HS-5 (cell line): ENCODE measurements at places on chromosomes 12 and 14.

GRCh38 chr12:13981990-13982389 lies 588 bp upstream of the GRIN2B start:
- no peak for DNase-seq

DNA sequence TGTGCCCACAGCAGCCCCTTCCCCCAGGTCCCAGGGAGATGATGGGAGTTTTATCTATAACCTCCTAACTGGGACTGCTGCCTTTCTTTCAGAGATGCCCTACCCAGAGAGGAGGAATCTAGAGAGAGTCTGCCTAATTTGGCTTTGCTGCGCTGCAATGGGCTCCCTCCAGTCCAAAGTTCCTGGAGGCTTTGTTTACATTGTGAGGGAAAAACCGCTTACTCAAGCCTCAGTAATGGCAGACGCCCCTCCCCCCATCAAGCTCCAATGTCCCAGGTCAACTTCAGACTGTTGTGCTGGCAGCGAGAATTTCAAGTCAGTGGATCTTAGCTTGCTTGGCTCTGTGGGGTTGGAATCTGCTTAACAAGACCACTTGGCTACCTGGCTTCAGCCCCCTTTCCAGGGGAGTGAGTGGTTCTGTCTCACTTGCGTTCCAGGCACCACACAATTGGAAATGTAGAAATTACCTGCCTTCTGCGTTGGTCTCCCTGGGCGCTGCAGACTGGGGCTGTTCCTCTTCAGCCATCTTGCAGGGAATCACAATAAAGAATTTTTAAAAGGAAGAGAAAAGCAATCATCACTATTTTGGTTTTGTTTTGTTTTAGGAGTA lies 262.5 kb downstream of the FOXG1 start:
- DNase-seq: no peak

GRCh38 chr12:83005534-83006197 lies 319.0 kb downstream of the TMTC2 start:
- no peak for DNase-seq

- no peak for DNase-seq
These were observed 313.5 kb upstream of the KITLG start for GRCh38 chr12:88893801-88894200.

DNA sequence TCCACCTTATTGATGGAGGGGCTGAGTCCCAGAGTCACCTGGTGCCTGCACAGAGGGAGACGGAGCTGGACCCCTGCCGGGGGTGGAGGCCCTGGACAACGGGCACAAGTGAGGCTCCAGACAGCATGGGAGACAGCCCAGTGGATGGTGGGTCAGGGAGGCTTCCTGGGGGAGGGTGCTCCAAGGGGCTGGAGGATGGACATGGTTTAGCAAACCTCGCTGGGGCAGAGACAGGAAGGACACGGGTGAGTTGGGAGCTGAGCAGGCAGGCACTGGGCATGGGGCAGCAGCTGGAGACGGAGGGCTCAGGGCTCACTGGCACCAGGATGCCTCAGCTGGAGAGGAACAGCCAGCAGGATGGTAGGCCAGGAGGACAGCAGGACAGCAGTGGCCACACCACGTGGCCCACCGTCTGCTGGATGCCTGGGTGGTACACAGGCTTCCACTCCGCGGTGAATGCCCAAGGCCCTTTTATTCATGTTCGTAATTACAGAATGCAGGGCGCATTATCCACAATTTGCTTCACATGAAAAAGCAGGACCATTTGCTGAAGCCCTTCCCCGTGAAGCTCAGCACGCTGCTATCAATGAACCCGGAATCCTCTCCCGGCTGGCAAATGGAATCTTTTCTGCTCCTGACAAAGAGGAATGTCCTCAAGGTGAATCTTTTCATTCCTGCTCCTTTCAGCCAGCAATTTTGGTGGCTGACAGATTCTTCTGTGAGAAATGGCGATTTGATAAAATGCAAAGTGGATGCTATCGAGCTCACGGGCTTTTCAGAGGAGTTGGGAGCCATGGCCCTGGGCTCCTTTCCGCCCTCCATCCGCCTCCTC lies 138.1 kb upstream of the C14orf180 start:
- DNase-seq: no peak

DNA sequence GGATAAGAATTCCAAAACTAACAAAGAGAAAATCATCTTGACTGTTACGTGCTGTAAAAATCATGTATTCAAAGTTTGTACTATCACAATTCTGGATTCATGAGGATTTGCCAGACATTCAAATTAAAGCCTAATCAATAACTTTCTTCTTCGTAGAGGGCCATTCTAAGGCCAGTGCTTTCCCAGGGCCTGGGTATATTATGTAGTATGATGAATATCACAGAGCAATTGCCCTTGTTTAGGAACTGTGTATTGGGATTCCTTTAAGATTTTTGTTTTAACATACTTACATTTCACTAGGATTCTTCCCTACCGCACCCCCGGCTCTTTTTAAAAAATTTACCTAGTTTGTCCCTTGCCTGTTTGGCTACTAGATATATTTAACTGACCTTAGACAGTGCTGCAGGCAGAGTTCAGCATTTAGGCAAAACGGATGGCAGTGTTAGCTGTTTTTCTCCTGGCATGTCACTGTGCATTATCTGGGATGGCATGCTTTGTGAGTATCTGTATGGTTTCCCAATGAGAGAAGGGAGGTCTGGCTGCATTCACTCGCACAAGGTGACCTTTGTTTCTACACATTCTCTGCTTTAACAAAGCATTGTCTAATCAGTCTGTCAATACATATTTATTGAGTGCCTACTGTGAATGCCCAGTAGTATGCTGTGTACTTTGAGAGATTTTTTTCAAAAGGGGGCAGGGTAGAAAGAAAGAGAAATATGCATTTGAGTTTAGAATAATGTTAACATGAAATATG lies 63.3 kb downstream of the ERC1 start:
- DNase-seq: no peak

DNA sequence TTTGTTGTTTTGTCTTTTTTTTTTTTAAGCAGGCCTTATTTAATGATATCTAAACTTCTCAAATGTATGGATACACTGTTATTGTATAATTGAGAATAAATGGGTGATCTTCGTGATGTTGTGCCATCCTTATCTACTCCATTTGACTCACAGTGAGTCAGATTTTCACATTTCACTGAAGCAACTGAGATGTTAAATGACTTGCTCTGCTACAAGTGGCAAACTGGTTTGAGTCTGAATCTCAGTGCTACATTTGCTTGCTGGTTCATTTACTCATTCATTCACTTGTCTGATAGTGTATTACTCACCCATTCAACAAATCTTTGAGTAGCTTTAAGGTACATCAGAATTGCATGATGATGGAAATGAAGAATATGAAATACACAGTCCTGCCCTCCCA lies 2.6 kb downstream of the KIAA0586 start:
- peak; percentile 40 for DNase-seq

DNA sequence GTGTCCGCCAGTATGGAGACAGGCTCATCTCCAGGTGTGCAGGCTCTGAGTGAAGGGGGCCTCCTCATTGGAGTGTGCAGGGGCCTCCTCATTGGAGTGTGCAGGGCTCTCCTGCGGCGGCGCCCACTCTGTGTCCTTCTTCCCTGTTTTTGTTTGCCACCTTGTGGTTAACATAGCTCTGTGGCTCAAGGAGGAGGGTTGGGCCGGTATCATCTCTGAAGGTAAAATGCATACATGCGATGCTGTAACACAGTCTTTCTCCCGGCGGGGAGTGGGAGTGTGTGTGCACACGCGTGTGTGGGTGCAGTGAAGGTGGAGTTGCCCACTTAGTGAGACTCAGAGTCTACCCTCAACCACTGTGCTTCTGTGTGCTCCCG lies 429.4 kb downstream of the ZFP36L1 start:
- DNase-seq: no peak

DNA sequence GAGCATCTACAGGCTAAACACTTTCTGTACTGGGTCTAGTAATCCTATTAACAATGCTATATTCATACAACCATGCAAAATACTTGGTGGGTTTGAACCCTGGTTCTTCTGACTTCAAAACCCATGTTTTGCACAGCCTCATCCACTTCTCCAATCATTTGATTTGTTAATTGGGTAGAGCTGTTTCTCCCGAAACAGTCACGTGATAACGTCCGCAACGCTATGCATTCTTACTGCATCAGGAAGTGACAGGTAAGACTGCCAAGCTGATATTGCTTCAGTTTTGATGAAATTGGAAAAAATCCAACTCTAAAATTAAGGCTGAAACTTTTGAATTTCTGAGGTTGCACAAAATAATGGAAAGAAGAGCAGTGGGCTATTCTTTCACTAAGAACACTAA lies 30.4 kb upstream of the RNU6-7 start:
- DNase-seq: no peak

- DNase-seq: peak; percentile 20
These were observed 80.5 kb downstream of the TMEM260 start for GRCh38 chr14:56659964-56660551.

- DNase-seq: no peak
These were observed 2.1 kb upstream of the LBHD2 start for GRCh38 chr14:103081951-103082350.

DNA sequence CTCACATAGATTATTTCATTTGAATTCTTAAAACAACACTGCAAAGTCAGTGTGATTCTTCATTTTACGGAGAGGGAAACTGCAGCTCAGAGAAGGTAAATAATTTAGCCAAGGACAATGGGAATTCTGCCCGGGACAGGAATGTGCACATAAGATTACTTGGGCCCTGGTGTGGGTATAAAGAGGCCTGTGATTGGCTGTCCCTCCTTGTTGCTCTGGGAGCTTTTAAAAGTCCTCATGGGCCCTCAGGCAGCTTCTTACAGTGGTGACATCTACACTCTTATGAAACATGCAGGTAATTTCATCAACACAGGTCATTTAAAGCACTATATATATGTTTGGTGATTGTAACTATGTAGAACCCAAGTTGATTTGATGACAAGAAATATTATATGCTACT lies 100.3 kb downstream of the ESR2 start:
- DNase-seq: no peak

GRCh38 chr12:80720516-80720915 lies 3.8 kb downstream of the MYF5 start:
- no peak for DNase-seq

- no peak for DNase-seq
These were observed 78.8 kb downstream of the C14orf132 start for GRCh38 chr14:96117960-96118359.

DNA sequence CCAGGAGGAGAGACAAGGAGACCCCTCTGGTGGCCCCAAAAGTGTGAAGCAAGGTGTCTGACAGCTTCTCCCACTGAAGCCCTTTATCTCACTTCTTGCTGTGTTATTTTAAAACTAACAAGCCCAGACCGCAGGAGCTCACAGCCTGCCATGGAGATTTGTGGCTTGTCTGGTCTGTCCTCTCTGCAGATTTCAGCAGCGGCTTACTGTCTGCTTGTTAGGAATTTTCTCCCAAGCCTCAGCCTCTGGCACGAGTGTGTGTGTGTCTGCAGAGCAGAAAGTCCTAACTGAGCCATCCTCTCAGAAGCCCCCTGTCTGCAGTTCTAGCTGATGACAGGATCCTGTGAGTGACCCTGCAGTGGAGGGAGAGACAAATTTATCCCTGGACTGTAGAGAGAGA lies 87.9 kb upstream of the HSPB8 start:
- DNase-seq: no peak

DNA sequence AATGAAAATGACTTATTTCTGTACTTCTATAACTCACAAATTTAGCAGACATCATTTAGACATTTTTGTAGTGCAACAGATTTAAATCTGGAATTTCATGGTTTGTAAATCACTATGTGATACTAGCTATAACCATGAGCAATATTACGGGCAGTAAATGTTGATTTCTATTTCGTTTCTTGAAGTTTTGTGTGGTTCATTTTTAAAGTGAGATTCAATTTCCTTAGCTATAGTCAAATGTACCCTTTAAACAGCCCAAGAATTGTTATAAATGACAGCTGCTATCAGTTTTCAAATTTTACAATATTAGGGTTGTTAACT lies 30.2 kb downstream of the NUDT4 start:
- DNase-seq: no peak

DNA sequence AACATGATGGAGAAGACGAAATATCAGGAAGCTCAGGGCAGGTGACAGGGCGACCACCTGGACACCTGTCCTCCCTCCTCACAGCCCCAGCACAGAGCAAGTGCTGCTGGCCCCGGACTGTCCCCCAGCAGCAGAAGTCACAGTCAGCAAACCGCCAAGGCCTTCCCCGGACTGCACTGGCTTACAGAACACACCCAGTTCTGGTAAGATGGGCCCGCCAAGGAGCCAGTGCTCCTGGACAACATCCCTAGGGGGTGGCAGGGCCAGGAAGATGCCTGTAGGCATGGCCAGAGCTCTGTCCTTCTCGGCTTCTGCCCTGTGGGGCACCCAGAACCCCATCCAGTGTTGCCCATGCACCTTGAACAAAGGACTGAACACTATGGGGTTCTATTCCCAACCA lies 77.9 kb downstream of the BCL11B start:
- no peak for DNase-seq

DNA sequence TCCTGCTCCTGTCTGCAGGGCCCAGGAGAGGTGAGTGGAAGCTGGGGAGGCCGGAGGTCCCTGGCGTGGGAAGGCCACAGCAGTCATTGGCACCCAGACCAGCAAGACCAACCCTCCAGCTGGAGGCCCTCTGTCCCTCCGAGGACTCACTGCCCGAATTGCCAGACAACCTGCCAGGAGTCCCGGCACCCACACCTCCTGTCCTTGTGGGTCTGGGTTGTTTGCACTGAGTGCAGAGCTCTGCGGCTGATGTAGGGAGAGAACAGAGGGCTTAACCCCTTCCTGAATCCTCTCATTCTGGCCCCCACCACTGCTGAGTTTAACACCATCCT lies 204.9 kb downstream of the KIF26A start:
- no peak for DNase-seq

DNA sequence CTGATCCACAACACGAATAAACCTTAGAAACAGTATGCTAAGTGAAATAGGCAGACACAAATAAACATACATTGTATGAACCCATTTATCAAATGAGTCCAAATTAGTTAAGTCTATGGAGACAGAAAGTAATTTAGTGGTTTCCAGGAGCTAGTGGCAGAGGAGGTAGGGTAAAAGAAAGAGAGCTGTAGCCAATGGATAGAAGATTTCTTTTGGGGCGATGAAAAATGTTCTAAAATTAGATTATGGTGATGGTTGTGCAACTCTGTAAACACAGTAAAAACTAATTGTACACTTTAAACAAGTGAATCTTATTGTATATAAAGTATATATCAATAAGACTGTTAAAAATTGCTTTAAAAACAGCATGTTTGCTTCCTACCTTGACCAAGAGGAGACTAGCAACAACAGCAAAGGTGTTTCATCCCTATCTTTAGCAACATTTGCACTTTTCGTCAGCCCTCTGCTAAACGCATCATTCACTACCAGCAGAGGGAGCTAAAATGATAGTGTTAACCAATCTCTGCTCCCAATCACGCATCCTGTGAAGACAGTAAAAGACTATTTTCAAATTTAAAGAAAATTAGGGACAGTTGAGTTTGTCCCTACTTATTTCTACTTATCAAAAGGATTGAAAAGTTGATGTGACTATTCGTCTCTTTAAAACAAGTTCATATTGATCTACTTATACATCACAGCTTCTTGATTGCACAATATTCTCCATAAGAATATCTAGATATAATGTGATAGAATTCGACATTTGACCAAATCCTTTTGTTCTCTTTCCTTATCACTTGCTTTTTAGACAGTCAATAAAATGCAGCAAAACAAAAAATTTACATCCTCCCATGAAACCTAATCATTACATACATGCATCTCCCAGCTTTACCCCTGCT lies 24.0 kb upstream of the LGR5 start:
- peak; percentile 49 for DNase-seq

- peak; percentile 80 for DNase-seq
These were observed 28.1 kb upstream of the TBC1D30 start for GRCh38 chr12:64796205-64796845.

- no peak for DNase-seq
These were observed 24.8 kb upstream of the MDM1 start for GRCh38 chr12:68356986-68357385.
